ENCODE measurements at places on chromosomes 4 and X.

DNA sequence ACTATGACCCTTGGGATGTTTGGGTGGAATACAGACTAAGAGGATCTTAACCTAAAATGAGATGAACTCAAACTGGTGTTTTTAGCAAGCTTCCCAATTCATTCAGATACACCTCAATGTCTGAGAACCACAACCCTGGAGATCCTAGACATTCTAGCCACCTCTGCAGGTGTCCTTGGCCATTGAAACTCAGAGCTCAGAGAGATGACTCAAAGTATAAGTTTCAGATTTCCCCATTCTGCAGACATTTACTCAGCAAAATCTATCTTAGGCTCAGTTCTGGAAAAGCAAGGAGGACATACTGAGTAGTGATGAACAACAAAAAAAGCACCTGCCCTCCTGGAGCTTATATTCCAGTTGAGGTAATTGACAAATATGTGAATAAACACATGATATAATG lies 47.8 kb downstream of the COMMD8 start:
- DNase-seq, result no peak

DNA sequence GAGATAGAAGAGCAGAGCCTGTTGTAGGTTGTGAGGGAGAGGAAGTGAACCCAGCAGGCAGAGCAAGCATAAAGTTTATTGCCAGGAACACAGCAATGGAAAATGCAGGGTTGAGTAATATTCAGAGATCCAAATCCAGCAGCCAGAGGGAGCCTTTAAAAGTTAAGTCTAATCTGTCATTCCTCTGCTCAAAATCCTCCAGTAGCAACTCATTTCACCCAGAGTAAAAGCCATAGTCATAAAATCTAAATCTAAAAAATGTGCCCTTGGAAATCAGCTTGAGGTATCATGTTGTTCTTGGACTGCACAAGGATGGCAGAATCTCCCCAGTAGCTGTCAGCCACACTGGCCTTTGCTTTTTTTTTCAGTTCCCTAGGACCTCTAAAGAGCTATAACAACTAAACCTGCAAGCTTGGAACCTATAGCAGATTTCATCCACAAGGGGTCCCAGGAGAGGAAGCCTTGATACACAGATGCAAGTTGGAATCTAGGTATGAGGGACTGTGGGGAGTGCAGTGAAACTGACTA lies 62.9 kb upstream of the FRAS1 start:
- DNase-seq, result no peak

GRCh38 chr4:112182604-112183003 lies 37.4 kb downstream of the FAM241A start:
- DNase-seq, result no peak

GRCh38 chr4:15873117-15873516 lies 65.4 kb downstream of the FGFBP1 start:
- no peak for DNase-seq

GRCh38 chr4:47668810-47669408 lies 169.0 kb downstream of the CORIN start:
- DNase-seq, result no peak

GRCh38 chr4:21113496-21114223 lies 413.4 kb downstream of the PACRGL start:
- DNase-seq, result no peak

- DNase-seq, result no peak
Measured at GRCh38 chr4:75566911-75567310, 11.0 kb downstream of the ODAPH start.

GRCh38 chr4:81146466-81146865 lies 68.6 kb downstream of the PRKG2 start:
- DNase-seq, result no peak

GRCh38 chr4:165517216-165517615 lies 138.4 kb downstream of the CPE start:
- no peak for DNase-seq

- DNase-seq, result no peak
Measured at GRCh38 chrX:111411983-111412382, at the start of gene DCX. TSS of gene DCX (minus strand) at chrX:111412192. CDS start at chrX:111410398, 1,794 bp downstream.

GRCh38 chr4:89009761-89010369 lies 47.1 kb downstream of the FAM13A start:
- DNase-seq, result no peak

DNA sequence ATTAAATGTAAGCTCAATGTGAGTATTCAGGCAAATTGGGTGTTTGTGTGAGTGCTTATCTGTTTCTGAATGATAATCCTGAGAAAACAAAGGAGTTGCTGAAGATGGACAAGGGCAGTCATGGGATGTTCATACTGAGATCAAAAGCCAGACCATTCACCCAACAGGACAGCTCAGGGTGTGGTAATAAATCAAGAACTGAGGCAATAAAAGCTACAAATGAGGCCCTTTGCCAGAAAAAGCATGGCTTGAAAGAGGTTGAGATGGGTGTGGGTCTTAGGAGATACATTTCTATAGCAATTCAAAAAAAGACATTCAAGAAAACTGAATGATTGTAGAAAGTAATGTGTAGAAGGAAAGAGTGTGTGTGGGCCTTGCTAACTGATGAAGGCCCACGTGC lies 425.8 kb upstream of the BOD1L1 start:
- DNase-seq, result no peak

GRCh38 chr4:4901877-4902276 lies 42.4 kb downstream of the MSX1 start:
- DNase-seq, result no peak

GRCh38 chrX:40150503-40150902 lies 52.7 kb upstream of the BCOR start:
- no peak for DNase-seq

Measured in C1 segment of cervical spinal cord (tissue), 14 donors.